Activated naive CD8-positive, alpha-beta T cell treated with anti-CD3 and anti-CD28 coated beads, Interleukin-2, amount 10 ng/mL, durations not matched to agents 7 days and 5 days (primary cell): ENCODE measurements at places on chromosomes 16 and 17. TPM values are rescaled to one million over a fixed set of nuclear protein-coding genes. Genes with fewer than 3 reads are reported as not detected.

DNA sequence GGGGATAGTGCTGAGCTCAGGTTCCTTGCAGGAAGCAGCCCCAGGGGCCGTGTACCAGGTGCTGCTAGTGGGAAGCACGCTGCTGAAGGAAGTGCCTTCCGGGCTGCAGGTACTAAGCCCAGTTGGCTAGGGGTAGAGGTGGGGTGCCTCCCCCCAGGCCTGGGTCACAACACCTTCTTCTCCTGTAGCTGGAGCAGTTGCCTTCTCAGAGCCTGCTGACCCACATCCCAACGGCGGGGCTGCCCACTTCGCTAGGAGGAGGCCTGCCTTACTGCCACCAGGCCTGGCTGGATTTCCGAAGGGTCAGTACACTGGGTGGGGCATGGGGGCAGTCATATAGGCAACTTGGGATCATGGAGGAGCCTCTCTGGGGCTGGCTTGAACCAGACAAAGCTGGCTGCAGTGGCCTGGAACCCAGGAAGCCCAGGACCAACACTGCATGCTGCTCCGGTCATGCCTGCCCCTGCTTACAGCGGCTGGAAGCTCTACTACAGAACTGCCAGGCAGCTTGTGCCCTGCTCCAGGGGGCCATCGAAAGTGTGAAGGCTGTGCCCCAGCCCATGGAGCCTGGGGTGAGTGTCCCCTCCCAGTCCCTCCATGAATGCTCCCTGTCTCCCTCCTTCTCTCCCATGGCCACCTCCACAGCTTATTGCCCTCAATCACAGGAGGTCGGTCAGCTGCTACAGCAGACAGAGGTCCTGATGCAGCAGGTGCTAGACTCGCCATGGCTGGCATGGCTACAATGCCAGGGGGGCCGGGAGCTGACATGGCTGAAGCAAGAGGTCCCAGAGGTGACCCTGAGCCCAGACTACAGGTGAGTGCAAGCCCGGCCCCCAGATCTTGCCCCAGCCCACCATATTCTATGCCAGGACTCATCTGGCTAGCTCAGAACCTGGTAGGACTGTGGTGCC is 2.5 kb downstream of the PLEKHG4 start:
- no peaks in the 10 kb centered on the region for H3K36me3 ChIP-seq
- H3K4me1 ChIP-seq: peaks cover 9% of the 10 kb centered on the region
- no peak overlapping the region for H3K4me3 ChIP-seq
- no peaks in the 10 kb centered on the region for H3K27me3 ChIP-seq
- no peak for DNase-seq

The TNFSF13 gene
- 8.4 TPM for total RNA-seq

The CUEDC1 gene
- 0.28 TPM for total RNA-seq

- no peaks in the 10 kb centered on the region for H3K27me3 ChIP-seq
- no peak overlapping the region for H3K4me3 ChIP-seq
- no peaks in the 10 kb centered on the region for H3K4me1 ChIP-seq
- no peak overlapping the region for H3K27ac ChIP-seq
Measured at GRCh38 chr16:2092256-2092620, 43.5 kb downstream of the PKD1 start.

GRCh38 chr16:4987580-4988374 is 29.6 kb downstream of the SEC14L5 start:
- DNase-seq: no peak
- H3K4me1 ChIP-seq: no peaks in the 10 kb centered on the region
- H3K27ac ChIP-seq: no peak overlapping the region
- no peak overlapping the region for H3K4me3 ChIP-seq
- H3K27me3 ChIP-seq: peaks cover 37% of the 10 kb centered on the region
